ENCODE measurements at places on chromosomes 3 and 15. TPM values are rescaled to one million over a fixed set of nuclear protein-coding genes. Genes with fewer than 3 reads are reported as not detected.

ARNT2 gene
- total RNA-seq = 0.78 TPM

PCLAF gene
- total RNA-seq = 105 TPM

PTX3 gene
- 16.1 TPM for total RNA-seq

LRRC2 gene
- not detected for total RNA-seq

CATSPER2 gene
- total RNA-seq = 1.5 TPM

POLQ gene
- 4.0 TPM for total RNA-seq

SEMA3B gene
- total RNA-seq = 4.9 TPM

UMPS gene
- total RNA-seq = 23.3 TPM

HYAL1 gene
- 6.2 TPM for total RNA-seq

OR5K3 gene
- not detected for total RNA-seq

CFAP91 gene
- total RNA-seq = not detected

UQCC5 gene
- total RNA-seq = 5.4 TPM

LDHAL6B gene
- total RNA-seq = not detected

ZBTB47 gene
- total RNA-seq = 1.5 TPM

DISP2 gene
- total RNA-seq = 1.0 TPM

NIPA2 gene
- total RNA-seq = 116 TPM

EXD1 gene
- total RNA-seq = not detected

CNTN4 gene
- 1.6 TPM for total RNA-seq

THRB gene
- 2.8 TPM for total RNA-seq

DUOXA2 gene
- total RNA-seq = not detected

MASP1 gene
- not detected for total RNA-seq

EAF2 gene
- total RNA-seq = 2.3 TPM

GOLGA8Q gene
- total RNA-seq = 1.2 TPM

GRM7 gene
- total RNA-seq = not detected

C3orf49 gene
- 34.7 TPM for total RNA-seq
